Kasumi-1 (cell line): ENCODE measurements at places on chromosomes 6 and 20.

GRCh38 chr6:110990840-110991576 is 9.2 kb downstream of the RPF2 start:
- DNase-seq: no peak

DNA sequence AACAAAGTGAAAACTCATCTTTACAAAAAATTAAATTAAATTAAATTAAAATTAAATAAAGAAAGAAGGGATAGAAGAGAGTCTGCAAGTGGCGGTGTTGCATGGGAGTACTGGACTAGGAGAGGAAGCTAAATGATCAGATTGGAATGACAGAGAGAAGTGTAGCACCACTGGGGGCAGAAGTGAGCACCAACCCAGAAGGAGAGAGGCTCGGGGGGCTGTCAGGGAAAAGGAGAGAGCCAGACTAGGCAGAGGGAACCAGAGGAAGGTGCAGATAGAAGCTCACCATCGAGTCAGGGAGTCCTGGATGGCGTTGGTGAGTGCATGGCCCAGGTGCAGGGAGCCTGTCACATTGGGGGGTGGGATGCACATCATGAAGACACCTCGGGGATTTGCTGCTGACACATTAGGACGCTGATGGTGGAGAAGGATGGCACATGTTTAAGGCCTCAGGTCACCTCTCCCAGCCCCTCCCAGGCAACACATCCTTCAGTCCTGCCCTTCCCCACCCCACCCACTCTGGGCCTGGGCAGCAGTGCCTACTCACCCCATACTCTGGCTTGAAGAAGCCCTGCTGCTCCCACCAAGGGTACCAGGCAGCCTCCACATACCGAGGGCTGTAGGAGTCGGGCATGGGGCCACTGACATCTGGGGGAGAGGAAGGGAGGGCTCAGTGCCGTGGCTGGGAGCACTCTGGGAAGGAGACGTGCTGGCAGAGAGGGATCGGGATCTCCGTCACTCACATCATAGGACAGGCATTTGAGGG is 4.0 kb downstream of the VARS1 start:
- DNase-seq: peak; percentile 91

- DNase-seq: no peak
Observed at GRCh38 chr6:41583565-41583964, 37.4 kb downstream of the FOXP4 start.

GRCh38 chr6:37058084-37058586 is 52.7 kb downstream of the FGD2 start:
- no peak for DNase-seq

DNA sequence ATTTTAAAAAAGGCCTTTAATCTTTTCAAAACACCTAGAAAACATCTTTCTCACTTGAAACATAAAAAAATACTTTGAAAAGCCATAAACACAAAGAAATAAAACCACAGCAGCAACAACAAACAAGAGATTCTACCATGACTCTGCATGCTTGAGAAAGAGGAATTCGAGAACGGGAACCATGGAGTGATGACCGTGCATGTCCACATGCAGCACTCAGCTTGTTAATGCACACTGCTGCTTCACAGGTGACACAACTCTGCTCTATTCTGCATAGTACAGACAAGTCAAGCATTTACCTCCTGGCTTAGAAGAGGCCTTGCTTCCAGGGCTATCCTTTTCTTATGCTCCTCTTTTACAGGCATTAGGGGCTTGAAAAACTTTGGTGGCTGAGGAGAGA is 64.9 kb upstream of the NUP153 start:
- no peak for DNase-seq

GRCh38 chr6:164861967-164862366 is 447.4 kb downstream of the C6orf118 start:
- DNase-seq: no peak

DNA sequence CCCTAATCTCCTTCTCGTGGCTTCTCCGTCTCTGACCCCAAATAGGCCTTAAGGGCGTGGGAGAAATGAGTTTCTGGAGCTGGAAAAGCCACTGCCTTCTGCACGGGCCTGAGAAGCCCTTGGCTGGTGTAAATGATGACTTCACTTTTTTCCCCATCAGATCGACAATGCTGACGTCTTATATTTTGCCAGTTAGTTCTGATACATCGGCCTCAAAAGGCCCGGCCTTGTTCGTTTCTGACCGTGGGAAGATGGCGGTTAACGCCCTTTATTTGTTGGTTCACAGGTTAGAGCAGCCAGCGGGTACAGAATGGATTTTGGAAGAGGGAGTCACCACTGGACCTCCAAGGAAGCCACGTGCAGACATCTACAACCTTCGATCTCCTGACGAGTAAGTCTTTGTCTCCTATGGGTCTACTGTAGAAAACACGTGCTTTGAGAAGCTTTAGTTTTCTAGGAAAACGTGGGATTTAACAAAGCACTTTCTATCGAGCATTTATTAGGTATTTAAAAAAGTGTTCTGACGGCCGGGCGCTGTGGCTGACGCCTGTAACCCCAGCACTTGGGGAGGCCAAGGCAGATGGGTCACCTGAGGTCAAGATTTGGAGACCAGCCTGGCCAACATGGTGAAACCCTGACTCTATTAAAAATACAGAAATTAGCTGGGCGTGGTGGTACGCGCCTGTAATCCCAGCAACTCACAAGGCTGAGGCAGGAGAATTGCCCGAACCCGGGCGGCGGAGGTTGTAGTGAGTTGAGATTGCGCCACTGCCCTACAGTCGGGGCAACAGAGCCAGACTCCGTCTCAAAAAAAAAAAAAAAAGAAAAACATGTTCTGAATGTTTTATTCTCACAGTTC is 1.2 kb upstream of the ZNFX1 start:
- no peak for DNase-seq

GRCh38 chr20:64265201-64265600 is 9.7 kb downstream of the PCMTD2 start:
- DNase-seq: no peak
